ENCODE measurements at places on chromosomes 6 and 20. TPM values are rescaled to one million over a fixed set of nuclear protein-coding genes. Genes with fewer than 3 reads are reported as not detected.

Gene PSORS1C2
- 1.3 TPM for polyA plus RNA-seq

Gene SEMG1
- 4.4 TPM for polyA plus RNA-seq

Gene TNNC2
- polyA plus RNA-seq, result 32.5 TPM

Gene PTGIS
- polyA plus RNA-seq, result 6.6 TPM

Gene ROMO1
- 881 TPM for polyA plus RNA-seq

Gene CNR1
- polyA plus RNA-seq, result 0.71 TPM

Gene LST1
- 0.37 TPM for polyA plus RNA-seq

Gene FAM210B
- polyA plus RNA-seq, result 15.4 TPM

Gene HTR1B
- polyA plus RNA-seq, result 0.10 TPM

Gene LIME1
- polyA plus RNA-seq, result 4.7 TPM
